Esophagus muscularis mucosa (tissue), 4 donors: ENCODE measurements at places on chromosomes 7 and 10. TPM values are rescaled to one million over a fixed set of nuclear protein-coding genes. Genes with fewer than 3 reads are reported as not detected.

- no peak overlapping the region for H3K27ac ChIP-seq
- no peaks in the 10 kb centered on the region for H3K4me1 ChIP-seq
- H3K36me3 ChIP-seq: no peaks in the 10 kb centered on the region
- no peak for DNase-seq
These were observed 53.0 kb downstream of the PARP12 start for GRCh38 chr7:140009735-140010134.

GRCh38 chr10:11336722-11337162 lies 274.7 kb downstream of the USP6NL start:
- no peak for DNase-seq
- no peak overlapping the region for H3K27ac ChIP-seq
- H3K27me3 ChIP-seq: no peaks in the 10 kb centered on the region
- no peaks in the 10 kb centered on the region for H3K36me3 ChIP-seq

DNA sequence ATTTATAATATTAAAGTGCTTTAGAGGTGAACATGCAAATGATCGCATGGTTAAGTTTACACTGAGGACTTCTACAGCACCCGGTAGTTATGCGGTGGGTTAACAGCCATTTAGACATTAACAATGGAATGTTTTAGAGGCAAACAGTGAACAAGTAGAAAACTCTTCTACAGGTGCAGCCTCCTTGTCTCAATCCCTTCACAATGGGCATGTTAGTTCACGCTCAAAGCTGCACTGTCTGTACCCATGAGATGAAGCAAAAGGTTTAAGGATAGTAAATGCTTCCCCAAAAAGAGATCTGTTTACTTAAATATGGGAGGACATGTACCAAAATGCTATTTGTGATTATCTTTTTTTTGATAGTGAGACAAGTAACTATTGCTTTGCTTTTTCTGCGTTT lies 25.1 kb downstream of the PUS7 start:
- H3K27me3 ChIP-seq: no peaks in the 10 kb centered on the region
- H3K4me1 ChIP-seq: peaks cover 20% of the 10 kb centered on the region
- no peak overlapping the region for H3K27ac ChIP-seq
- no peak overlapping the region for H3K4me3 ChIP-seq
- DNase-seq: no peak
- H3K36me3 ChIP-seq: peaks cover 24% of the 10 kb centered on the region

- H3K4me1 ChIP-seq: no peaks in the 10 kb centered on the region
- H3K36me3 ChIP-seq: no peaks in the 10 kb centered on the region
- no peak for DNase-seq
- no peaks in the 10 kb centered on the region for H3K27me3 ChIP-seq
These were observed 80.6 kb upstream of the LAMB4 start for GRCh38 chr7:108210796-108211195.

DNA sequence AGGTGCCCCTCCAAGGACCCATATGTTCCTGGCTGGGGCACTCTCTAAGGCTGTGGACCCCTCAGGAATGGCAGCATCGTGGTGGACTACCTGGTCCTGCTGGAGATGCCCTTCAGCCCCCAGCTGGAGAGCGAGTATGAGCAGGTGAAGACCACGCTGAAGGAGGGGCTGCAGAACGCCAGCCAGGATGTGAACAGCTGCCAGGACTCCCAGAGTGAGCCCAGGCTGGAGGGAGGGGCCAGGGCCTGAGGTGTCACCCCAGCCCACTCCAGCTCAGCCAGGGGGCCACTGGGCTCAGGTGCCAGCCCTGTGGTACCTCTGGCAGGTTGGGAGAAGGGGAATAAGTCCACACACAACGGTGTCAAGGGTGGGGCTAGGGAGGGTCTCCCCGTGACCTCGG lies 4.7 kb upstream of the MUC12 start:
- no peak overlapping the region for H3K4me3 ChIP-seq
- no peak overlapping the region for H3K27ac ChIP-seq
- DNase-seq: no peak
- H3K27me3 ChIP-seq: peaks cover 38% of the 10 kb centered on the region
- no peaks in the 10 kb centered on the region for H3K36me3 ChIP-seq
- peaks cover 17% of the 10 kb centered on the region for H3K4me1 ChIP-seq

GRCh38 chr10:35336921-35337823 lies 863 bp downstream of the CCNY start:
- H3K4me3 ChIP-seq: peak overlapping the region; percentile 95
- no peaks in the 10 kb centered on the region for H3K27me3 ChIP-seq
- peaks cover 83% of the 10 kb centered on the region for H3K4me1 ChIP-seq
- H3K27ac ChIP-seq: peak overlapping the region; percentile 86

GRCh38 chr7:139594911-139595476 lies 71.5 kb downstream of the CLEC2L start:
- H3K4me3 ChIP-seq: no peak overlapping the region
- DNase-seq: no peak
- peaks cover 29% of the 10 kb centered on the region for H3K36me3 ChIP-seq
- H3K4me1 ChIP-seq: peaks cover 4% of the 10 kb centered on the region

GRCh38 chr10:48649349-48649944 lies 35.2 kb upstream of the WDFY4 start:
- no peaks in the 10 kb centered on the region for H3K4me1 ChIP-seq
- no peaks in the 10 kb centered on the region for H3K27me3 ChIP-seq

- no peak for DNase-seq
- no peaks in the 10 kb centered on the region for H3K4me1 ChIP-seq
- no peaks in the 10 kb centered on the region for H3K36me3 ChIP-seq
- H3K27ac ChIP-seq: no peak overlapping the region
- no peaks in the 10 kb centered on the region for H3K27me3 ChIP-seq
These were observed 28.7 kb downstream of the TMEM106B start for GRCh38 chr7:12239806-12240205.

- H3K27me3 ChIP-seq: no peaks in the 10 kb centered on the region
- peaks cover 72% of the 10 kb centered on the region for H3K4me1 ChIP-seq
- no peaks in the 10 kb centered on the region for H3K36me3 ChIP-seq
- DNase-seq: no peak
These were observed 34.6 kb downstream of the CHST3 start for GRCh38 chr10:71998840-71999194.

DNA sequence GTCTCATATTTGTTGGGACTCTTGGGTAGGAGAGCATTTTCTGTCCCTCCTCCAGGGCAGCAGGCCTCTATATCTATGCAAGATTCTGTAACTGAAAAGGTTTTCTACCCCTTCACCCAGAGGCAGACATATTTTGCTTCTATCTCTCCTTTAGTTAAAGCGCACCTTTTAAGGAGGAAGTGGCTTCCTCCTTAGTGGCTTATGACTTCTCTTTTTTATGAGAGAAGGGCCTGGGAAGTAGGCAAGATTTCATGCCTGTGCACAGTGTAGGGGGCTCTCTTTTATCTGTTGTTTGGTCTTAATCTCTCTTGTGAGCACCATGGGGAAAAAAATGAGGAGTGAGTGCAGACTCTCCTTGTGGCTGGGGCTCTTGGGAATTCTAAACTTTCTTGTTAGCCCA lies 122.1 kb downstream of the LRMDA start:
- H3K36me3 ChIP-seq: no peaks in the 10 kb centered on the region
- H3K27me3 ChIP-seq: no peaks in the 10 kb centered on the region
- H3K4me3 ChIP-seq: no peak overlapping the region
- H3K27ac ChIP-seq: no peak overlapping the region
- DNase-seq: no peak

- H3K4me3 ChIP-seq: peak overlapping the region; percentile 80
- DNase-seq: no peak
- no peaks in the 10 kb centered on the region for H3K27me3 ChIP-seq
These were observed 31.1 kb upstream of the TOMM7 start for GRCh38 chr7:22853674-22854157.

- no peak overlapping the region for H3K4me3 ChIP-seq
- no peaks in the 10 kb centered on the region for H3K4me1 ChIP-seq
- H3K36me3 ChIP-seq: no peaks in the 10 kb centered on the region
These were observed 70.8 kb upstream of the PARD3 start for GRCh38 chr10:34885898-34886297.

GRCh38 chr10:96319754-96320474 lies 15.7 kb downstream of the DNTT start:
- no peaks in the 10 kb centered on the region for H3K4me1 ChIP-seq
- DNase-seq: no peak
- no peak overlapping the region for H3K4me3 ChIP-seq
- peaks cover 6% of the 10 kb centered on the region for H3K27me3 ChIP-seq
- no peaks in the 10 kb centered on the region for H3K36me3 ChIP-seq

- H3K27me3 ChIP-seq: no peaks in the 10 kb centered on the region
- H3K4me1 ChIP-seq: no peaks in the 10 kb centered on the region
- DNase-seq: no peak
- no peak overlapping the region for H3K4me3 ChIP-seq
- H3K36me3 ChIP-seq: no peaks in the 10 kb centered on the region
These were observed 66.3 kb upstream of the SP4 start for GRCh38 chr7:21361413-21362125.

- no peak overlapping the region for H3K27ac ChIP-seq
- peaks cover 96% of the 10 kb centered on the region for H3K36me3 ChIP-seq
- no peak overlapping the region for H3K4me3 ChIP-seq
- H3K27me3 ChIP-seq: no peaks in the 10 kb centered on the region
- DNase-seq: no peak
- no peaks in the 10 kb centered on the region for H3K4me1 ChIP-seq
These were observed 103.3 kb downstream of the CLEC2L start for GRCh38 chr7:139626817-139627216.

GRCh38 chr7:79471699-79472098 lies 18.2 kb upstream of the MAGI2 start:
- DNase-seq: no peak
- no peak overlapping the region for H3K27ac ChIP-seq
- no peaks in the 10 kb centered on the region for H3K27me3 ChIP-seq
- H3K4me3 ChIP-seq: no peak overlapping the region

GRCh38 chr7:15524077-15524476 lies 37.7 kb downstream of the AGMO start:
- no peaks in the 10 kb centered on the region for H3K36me3 ChIP-seq
- DNase-seq: no peak
- no peaks in the 10 kb centered on the region for H3K4me1 ChIP-seq
- H3K4me3 ChIP-seq: no peak overlapping the region

DNA sequence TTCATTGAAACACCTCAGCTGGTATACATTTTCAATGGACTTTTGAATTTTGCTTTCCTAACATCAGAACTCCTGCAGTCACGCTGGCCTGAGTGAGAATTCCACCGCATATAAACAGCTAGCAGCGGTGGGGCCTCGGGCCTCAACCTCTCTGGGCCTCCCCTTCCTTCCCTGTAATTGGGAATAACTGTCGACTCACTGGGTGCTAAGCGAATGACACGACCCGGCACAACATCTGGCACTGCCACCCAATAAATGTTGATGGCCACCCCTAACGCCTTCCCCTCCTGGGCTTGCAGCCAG lies 670 bp downstream of the RCC1L start:
- H3K36me3 ChIP-seq: peaks cover 34% of the 10 kb centered on the region
- peak overlapping the region; percentile 93 for H3K4me3 ChIP-seq
- DNase-seq: no peak
- peak overlapping the region; percentile 93 for H3K27ac ChIP-seq
- no peaks in the 10 kb centered on the region for H3K27me3 ChIP-seq

DNA sequence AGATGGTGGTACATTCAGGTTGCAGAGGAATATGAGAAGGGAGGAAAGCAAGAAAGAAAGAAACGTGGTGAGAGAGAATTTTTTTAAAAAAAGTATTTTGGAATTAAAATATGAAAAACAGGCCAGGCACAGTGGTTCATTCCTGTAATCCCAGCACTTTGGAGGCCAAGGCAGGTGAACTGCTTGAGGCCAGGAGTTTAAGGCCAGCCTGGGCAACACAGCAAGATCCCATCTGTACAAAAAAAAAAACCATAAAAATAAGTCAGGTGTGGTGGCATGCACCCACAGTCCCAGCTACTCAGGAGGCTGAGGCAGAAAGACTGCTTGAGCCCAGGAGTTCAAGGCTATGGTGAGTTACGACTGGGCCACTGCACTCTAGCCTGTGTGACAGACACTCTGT lies 112.1 kb downstream of the PARD3 start:
- H3K36me3 ChIP-seq: no peaks in the 10 kb centered on the region
- H3K4me3 ChIP-seq: no peak overlapping the region
- H3K27me3 ChIP-seq: no peaks in the 10 kb centered on the region
- DNase-seq: no peak
- peaks cover 74% of the 10 kb centered on the region for H3K4me1 ChIP-seq
- H3K27ac ChIP-seq: no peak overlapping the region

DNA sequence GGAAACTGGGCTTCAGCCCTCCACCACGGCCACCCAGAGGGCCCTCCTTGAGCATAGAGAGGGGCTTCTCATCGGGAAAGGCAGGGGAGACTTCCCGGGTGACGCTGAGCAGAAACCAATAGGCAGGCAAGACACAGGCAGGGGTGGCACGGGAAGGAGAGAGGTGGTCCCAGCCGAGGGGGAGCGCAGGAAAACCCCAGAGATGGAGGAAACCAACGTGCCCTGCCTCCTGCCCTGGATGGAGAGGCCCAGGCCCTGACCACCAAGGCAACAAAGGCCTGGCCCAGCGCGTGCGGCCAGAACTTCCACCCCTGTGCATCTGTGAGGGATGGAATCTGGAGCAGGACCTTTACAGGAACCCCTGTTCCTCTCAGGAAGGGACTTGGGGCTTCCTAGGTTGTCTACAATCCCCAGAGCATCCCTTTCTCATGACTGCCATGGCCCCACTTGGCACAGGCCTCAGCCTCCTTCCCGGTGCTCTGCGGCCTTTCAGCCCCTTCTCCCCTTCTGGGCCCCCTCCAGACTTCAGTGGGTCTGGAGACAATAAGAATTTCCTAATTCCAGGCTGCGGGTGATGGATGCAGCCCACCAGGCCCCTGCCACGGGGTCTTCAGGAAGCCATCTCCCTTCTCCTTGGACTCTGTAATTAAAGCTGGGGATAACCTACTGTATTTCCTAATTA lies 137.0 kb upstream of the RET start:
- peaks cover 42% of the 10 kb centered on the region for H3K27me3 ChIP-seq
- no peak overlapping the region for H3K4me3 ChIP-seq
- H3K27ac ChIP-seq: no peak overlapping the region
- DNase-seq: peak; percentile 79

- no peak overlapping the region for H3K4me3 ChIP-seq
- no peaks in the 10 kb centered on the region for H3K27me3 ChIP-seq
- DNase-seq: no peak
- no peaks in the 10 kb centered on the region for H3K36me3 ChIP-seq
- H3K4me1 ChIP-seq: no peaks in the 10 kb centered on the region
These were observed 303.3 kb upstream of the CDC14C start for GRCh38 chr7:48621076-48621475.

Gene SLC39A12
- total RNA-seq: not detected

Gene RADIL
- 12.9 TPM for total RNA-seq

Gene ADAM22
- 2.1 TPM for total RNA-seq

Gene DYNC1I1
- total RNA-seq: 8.7 TPM

Gene CCDC3
- 23.7 TPM for total RNA-seq

Gene HTR5A
- not detected for total RNA-seq

Gene NPSR1
- total RNA-seq: not detected

Gene OR2F2
- total RNA-seq: not detected

Gene CALML5
- not detected for total RNA-seq

Gene ZDHHC4
- 41.5 TPM for total RNA-seq

Gene EPC1
- total RNA-seq: 40.4 TPM

Gene HOXA7
- total RNA-seq: 0.52 TPM

Gene PILRA
- total RNA-seq: 3.3 TPM

Gene GBX1
- total RNA-seq: not detected

Gene NCOA4
- 163 TPM for total RNA-seq

Gene DOCK1
- total RNA-seq: 60.3 TPM

Gene ANXA8
- total RNA-seq: not detected

Gene CALML3
- not detected for total RNA-seq

Gene NRCAM
- total RNA-seq: 2.9 TPM
